T-helper 17 cell (primary cell): ENCODE measurements at places on chromosomes 2 and 18. TPM values are rescaled to one million over a fixed set of nuclear protein-coding genes. Genes with fewer than 3 reads are reported as not detected.
A peak's percentile ranks its signal among the peaks of the same experiment; 100 is the strongest.

Gene GPR35
- 14.4 TPM for total RNA-seq

Gene COBLL1
- not detected for total RNA-seq

Gene UGT1A3
- not detected for total RNA-seq

- peak overlapping the region; percentile 74 for H3K27ac ChIP-seq
- peaks cover 4% of the 10 kb centered on the region for H3K36me3 ChIP-seq
- H3K4me3 ChIP-seq, result no peak overlapping the region
- H3K27me3 ChIP-seq, result peaks cover 25% of the 10 kb centered on the region
Observed at GRCh38 chr2:191155608-191156071, 4.8 kb upstream of the STAT4 start.
